Body of pancreas (tissue), 4 donors: ENCODE measurements at places on chromosomes 3 and 15. TPM values are rescaled to one million over a fixed set of nuclear protein-coding genes. Genes with fewer than 3 reads are reported as not detected.

GRCh38 chr3:66035763-66036477, 2.8 kb downstream of the MAGI1 start:
- DNase-seq = peak; percentile 30

DNA sequence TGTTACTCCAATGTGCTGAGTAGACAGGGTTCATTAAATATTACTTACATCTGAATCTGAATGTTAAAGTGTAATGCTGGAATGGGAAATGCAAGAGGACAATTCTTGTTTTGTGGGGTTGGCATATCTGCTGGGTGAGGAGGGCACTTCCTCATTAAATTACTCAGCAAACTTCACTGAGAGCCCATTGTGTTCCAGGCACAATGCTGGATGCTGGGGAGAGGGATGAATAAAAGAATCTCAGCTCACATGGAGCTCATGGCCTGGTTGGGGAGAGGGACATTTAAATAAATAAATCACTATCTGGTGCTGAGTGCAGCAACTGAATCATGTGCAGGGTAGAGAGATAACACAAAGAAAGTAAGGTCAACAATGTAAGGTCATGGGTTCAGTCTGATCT, 199.2 kb upstream of the CFAP20DC start:
- no peak for DNase-seq

- DNase-seq = peak; percentile 22
Measured at GRCh38 chr15:35958021-35958420, 412.1 kb upstream of the DPH6 start.

STAC gene
- total RNA-seq = not detected

- DNase-seq = no peak
Measured at GRCh38 chr3:66572090-66572675, 71.4 kb upstream of the LRIG1 start.

DNA sequence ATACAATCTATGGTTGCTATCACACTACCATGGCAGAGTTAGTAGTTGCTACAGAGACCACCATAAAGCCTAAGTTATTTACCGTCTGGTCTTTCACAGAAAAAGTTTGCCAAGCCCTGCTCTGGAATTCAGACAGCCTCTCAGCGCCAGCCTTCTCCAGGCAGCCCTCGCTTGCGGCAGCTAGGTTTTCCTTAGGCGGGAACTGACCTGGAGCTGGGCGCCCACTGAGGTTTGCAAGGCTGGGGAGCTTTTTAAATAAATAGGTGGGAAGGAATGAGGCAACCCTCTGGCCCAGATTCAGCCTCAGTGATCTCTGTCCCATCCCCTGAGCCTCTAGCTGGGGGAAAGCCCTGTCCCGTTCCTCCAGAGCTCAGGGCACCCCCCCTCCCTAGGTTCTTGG, 1.2 kb downstream of the CTSH start:
- no peak for DNase-seq

- DNase-seq = peak; percentile 45
Measured at GRCh38 chr3:38738630-38739395, 77.2 kb downstream of the SCN10A start.

DNA sequence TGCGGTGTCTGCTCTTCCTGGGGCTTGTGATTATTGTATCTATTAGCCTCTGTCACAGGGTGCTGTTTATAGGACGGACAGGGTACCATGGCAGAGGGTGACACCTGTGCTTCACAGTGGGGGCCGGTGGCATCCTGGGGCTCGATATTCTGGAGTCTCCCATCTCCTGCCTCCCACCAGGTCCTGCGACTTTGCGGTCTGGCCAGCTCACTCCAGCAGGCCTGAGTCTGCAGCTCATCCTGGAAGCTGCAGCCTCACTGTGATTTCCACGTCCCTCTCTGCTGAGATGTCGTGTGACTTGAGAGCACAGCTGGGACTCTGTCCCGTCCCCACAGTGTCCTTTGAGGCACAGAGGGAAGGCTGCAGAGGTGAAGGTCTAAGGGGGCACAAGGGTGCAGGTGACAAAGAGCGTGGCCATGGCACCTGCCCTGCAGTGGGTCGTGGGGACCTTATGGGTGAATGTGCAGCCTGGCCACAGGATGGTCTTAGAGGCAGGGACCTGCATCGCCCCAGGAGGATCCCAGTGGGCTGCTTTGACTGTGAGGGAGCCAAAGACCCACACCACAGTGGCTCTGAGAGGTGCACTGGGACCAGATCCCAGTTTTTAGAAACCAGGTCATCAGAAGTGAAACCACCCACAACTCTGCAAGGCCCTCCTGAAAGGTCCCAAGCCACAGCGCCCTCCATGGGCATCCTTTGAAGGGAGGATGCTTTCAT, 172.8 kb downstream of the KLF13 start:
- DNase-seq = no peak

DNA sequence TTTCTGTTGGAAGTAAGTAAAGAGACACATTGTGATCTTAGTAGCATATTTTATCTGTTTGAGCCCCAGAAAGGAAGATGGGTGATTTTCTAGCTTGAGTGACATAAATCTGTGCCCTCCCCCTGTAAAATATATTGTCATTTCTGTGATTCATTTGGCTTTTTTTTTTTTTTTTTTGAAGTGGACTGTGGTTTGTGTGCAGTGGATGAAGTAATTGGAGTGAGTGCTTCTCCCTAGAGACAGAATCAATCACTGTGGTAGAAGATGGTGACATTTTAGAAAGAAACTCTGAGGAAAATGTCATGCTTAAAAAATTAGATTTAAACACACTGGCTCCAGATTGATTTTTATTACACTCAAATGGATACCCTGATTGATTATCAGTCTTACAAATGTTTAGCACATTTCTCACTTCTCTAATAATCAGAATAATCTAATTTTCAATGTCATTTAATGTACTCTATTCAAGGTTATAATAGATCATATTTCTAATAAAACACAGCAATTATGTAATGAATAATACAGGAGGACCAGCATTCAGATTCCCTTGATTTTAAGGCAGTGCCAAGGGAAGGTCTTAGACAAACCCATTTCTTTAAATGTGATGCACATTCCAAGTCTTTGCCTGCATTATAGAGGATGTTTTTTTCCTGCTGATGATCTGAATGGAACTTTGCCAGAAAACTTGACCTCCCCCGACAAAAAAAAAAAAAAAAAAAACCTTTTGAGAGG, 116.6 kb downstream of the TOP2B start:
- DNase-seq = no peak

ALDH1L1 gene
- total RNA-seq = 54.7 TPM

- peak; percentile 65 for DNase-seq
Measured at GRCh38 chr3:113912552-113913236, 35.1 kb upstream of the ZDHHC23 start.

DNA sequence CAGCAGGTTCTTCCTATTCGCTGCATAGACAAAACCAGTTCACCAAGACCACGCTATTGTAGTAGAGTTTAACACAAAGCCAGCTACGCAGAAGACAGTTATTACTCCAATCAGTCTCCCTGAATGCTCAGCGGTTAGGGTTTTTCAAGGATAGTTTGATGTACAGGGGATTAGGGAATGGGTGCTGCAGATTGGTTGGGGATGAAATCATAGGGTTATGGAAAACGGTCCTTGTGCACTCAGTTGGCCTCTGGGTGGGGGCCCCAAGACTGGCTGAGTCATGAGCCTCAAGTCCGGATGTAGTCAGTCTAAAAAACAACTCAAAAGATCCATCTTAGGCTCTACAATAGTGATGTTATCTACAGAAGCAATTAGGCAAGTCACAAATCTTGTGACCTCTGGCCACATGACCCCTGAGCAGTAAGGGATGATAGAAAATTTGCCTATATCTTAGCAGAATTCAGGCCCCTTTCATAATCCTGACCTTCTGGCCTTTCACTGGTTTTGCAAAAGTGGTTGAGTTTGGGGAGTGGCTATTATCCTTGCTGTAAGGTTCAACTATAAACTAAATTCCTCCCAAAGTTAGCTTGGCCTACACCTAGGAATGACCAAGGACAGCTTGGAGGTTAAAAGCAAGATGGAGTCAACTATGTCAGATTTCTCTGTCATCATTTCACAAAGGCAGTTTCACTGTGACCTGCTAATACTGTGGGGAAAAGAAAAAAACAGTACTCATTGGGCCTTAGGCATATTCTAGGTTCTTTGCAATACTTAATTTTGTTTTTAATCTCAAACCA, 57.7 kb downstream of the LIPC start:
- DNase-seq = no peak

GRCh38 chr15:32866454-32867312, 148.9 kb downstream of the GREM1 start:
- DNase-seq = peak; percentile 35

GRCh38 chr3:89954137-89954536, 846.7 kb downstream of the EPHA3 start:
- no peak for DNase-seq

CHRM5 gene
- total RNA-seq = not detected

GRCh38 chr15:67166280-67167009, 88.0 kb downstream of the AAGAB start:
- DNase-seq = no peak

- DNase-seq = no peak
Measured at GRCh38 chr3:104368760-104369159, 997.9 kb upstream of the ALCAM start.

GRCh38 chr15:58951388-58952007, 18.0 kb upstream of the SLTM start:
- peak; percentile 11 for DNase-seq

ITIH4 gene
- 60.7 TPM for total RNA-seq

BTLA gene
- not detected for total RNA-seq

DNA sequence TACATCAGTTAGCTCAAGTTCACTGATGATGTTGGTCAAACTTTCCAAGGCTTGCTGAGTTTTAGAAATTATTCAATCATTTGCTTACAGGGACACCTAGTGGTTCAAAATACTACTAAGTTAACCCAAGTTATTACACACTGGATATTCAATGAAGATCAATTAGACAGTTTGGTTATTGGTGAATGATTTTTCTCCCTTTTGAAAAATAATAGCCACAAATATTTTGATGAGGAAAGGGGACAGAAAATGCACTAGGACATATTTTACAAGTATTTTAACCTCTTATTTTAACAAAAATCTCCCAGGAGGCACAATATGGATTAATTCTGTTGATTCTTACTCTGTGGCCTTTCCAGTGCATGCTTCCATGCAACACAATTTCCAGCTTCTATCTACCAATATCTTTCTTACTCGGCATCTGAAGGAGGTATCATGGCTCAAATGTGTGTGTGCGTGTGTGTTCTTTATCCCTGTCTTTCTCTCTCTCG, 20.1 kb upstream of the GOLGA6L2 start:
- no peak for DNase-seq

GRCh38 chr3:186476541-186476940, 67.6 kb downstream of the CRYGS start:
- DNase-seq = no peak

GPR149 gene
- not detected for total RNA-seq

ABHD6 gene
- 5.3 TPM for total RNA-seq

KCNAB1 gene
- 5.3 TPM for total RNA-seq

CLRN1 gene
- not detected for total RNA-seq

GRCh38 chr15:65197337-65197645, 12.1 kb upstream of the CLPX start:
- DNase-seq = no peak

UTS2B gene
- not detected for total RNA-seq

PLS1 gene
- total RNA-seq = 21.8 TPM

DNA sequence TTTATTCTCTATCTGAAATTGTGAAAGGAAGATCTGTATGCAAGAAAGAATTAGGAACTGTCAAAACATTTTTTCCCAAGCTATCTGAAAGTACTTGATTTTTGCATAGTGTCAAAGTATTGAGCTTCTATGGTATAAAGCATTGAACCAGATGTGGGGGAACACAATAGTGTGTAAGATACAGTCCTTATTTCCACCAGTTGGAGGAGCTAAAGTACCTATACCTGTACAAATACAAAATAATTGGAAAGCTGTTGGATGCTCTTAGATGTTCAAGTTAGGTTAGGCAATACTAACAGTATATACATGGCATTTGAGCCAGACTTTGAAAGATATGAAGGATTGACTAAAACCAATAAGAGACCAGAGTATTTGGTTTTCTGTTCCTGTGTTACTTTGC, 148.4 kb downstream of the B3GALNT1 start:
- no peak for DNase-seq

GOLGA8Q gene
- 1.3 TPM for total RNA-seq

MORF4L1 gene
- 94.2 TPM for total RNA-seq

- DNase-seq = no peak
Measured at GRCh38 chr3:55204417-55204816, 276.6 kb upstream of the LRTM1 start.

- no peak for DNase-seq
Measured at GRCh38 chr3:43874290-43874689, 183.6 kb downstream of the ABHD5 start.

DNA sequence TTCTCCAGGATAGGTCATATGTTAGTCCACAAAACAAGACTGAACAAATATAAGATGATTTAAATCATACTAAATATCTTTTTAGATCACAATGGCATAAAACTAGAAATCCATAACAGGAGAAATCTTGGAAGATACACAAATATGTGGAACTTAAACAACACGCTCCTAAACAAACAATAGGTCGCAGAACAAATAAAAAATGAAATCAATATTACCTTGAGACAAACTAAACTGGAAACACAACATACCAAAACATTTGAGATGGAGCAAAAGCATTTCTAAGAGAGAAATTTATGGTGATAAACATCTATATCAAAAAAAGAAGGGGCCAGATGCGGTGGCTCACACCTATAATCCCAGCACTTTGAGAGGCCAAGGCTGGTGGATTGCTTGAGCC, 8.3 kb upstream of the TMCO5A start:
- DNase-seq = no peak

GRCh38 chr15:43516185-43516584, 1.2 kb upstream of the MAP1A start:
- DNase-seq = no peak
